ENCODE measurements at places on chromosomes 5 and 9.

DNA sequence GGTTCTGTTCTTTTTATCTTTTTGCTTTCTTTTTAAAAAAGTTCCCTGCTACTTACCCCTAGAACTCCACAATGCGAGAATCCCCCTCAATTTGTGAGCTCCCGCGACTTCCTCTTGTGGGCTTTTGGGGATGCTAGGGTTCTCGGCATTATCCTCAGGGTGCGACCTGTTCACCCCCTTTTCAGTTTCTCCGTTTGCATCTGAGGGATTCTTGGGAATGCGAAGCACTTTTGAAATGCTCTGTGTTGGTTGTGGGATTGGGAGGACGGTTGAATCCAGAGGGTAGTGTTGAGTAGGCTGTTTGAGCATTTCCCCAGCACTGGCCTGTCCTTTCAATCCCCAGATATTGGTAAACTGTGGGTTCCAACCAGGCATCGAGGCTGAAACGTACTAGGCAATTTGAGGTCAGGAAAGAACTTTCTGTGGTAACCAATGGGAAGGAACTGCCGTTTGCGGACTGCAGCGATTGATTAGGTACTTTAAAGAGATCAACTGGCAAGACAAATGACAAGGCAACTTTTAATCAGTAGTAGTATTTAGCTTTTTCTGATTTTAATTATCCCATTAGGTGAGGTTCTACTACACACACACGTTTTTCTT lies 415 bp downstream of the XRCC4 start:
- DNase-seq, result peak; percentile 38

- DNase-seq, result no peak
Observed at GRCh38 chr9:127735530-127736185, 564 bp upstream of the TOR2A start.

GRCh38 chr9:131677049-131677443 lies 62.8 kb downstream of the RAPGEF1 start:
- no peak for DNase-seq

GRCh38 chr5:55052383-55052931 lies 28.4 kb downstream of the GZMK start:
- no peak for DNase-seq

DNA sequence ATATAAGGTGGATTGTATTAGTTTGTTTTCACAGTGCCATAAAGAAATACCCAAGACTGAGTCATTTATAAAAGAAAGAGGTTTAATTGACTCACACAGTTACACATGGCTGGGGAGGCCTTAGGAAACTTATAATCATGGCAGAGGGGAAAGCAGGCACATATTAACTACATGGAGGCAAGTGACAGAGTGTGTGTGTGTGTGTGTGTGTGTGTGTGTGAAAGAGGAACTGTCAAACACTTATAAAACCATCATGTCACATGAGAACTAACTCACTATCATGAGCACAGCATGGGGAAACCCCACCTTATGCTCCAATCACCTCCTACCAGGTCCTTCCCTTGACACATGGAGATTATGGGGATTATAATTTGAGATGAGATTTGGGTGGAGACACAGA lies 118.6 kb downstream of the SPEF2 start:
- peak; percentile 58 for DNase-seq

GRCh38 chr5:37568893-37569292 lies 189.8 kb downstream of the WDR70 start:
- DNase-seq, result no peak

- no peak for DNase-seq
Observed at GRCh38 chr9:13756943-13757342, 477.5 kb upstream of the MPDZ start.

- no peak for DNase-seq
Observed at GRCh38 chr5:69415584-69415958, 655 bp downstream of the MARVELD2 start.

DNA sequence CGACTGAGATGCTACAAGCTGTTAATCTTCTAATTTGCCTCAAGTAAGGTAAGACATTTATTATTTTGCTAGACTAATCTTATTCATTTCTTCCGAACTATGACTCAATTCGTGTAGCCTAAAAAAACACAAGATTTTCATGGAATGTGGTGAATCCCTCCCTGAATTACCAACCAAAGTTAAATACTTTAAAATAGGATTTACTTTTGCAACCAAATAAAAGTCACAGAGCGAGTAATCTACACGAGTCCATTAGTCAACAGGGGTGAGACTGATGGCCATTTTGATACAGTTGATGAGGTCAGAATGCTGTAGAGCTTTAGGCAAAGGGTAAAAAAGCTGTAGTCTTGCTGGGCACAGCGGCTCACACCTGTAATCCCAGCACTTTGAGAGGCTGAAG lies 13.1 kb upstream of the BNC2 start:
- no peak for DNase-seq

DNA sequence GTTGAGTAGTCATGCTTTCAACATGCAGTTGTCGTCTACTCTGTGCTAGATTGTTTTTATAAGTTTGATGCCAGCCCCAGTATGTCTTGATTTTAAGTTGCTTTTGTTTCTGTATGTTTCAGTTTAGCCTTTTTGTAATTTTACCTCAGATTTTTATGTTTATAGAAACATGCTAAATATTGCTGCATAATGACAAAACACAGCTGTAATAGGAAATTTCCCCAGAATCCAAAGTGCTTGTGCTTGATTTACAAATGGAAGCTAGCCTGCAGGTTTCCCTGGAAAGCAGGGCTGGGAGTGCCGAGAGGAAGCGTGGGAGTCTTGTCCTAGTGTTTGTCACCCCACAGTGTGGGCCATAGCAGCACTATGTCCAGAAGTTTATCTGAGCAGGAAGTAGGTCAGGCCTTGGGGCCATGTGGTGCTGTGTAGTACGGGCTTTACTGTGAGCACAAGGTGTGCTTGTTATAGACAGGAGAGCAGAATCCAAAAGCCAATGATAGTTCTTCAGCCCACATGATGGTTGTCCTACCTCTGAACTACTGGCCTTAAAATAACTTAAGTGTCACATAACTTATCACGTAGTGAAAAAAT lies 100.0 kb upstream of the NREP start:
- no peak for DNase-seq

DNA sequence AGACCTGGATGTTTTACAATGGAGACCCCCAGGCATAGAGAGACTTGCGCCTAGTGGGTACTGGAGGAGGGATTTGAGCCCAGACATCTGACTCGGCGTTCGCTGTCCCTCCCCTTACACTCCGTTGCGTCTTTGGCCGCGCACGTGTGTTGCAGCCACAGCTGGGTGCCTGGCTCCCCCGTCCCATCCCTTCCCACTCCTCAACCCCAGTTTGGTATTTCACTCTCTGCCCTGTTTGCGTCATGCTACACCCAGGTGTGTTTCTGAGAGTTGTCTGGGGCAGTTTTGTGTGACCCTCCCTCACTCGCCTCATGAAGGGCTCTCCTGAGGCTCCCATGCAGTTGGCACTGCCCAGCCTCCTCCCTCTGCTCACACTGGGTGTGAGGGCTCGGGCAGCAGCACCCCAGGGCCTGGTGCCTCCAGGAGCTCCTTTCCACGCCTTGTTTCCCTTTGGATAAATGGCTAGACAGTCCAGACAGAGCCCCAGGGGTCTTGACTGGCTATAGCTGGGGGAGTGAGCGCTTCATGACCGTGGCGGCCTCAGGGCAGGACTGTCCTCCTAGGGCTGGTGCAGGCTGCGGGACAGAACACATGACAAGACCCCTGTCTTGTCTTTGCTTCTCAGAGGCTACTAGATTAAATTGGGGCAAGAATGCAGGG lies 13.6 kb downstream of the TCF7 start:
- no peak for DNase-seq
